Activated CD4-positive, alpha-beta T cell treated with anti-CD3 and anti-CD28 coated beads, Interleukin-10, Interleukin-2, amounts not matched to agents 100 ng/mL and 50 ng/mL, durations not matched to agents 16 hours and 8 hours (primary cell): ENCODE measurements at places on chromosomes 16 and 17.

DNA sequence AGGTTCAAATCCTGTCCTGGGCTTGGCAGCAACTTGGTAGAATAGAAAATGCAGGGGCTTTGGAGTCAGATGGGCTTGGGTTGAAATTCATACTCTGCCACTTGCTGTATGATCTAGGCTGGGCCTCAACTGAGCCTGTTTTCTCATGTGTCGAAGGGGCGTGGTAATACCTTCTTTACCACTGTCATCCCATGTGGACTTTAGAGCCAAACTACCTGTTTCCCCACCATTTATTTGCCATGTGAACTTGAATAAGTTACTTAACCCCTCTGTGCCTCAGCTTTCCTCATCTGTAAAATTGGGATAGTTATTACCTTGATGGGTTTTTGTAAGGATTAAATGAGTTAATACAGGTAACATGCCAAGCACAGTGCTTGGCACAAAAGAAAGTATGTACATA is 106.0 kb downstream of the COPRS start:
- no peak for DNase-seq

- DNase-seq = peak; percentile 68
These were observed 8.3 kb downstream of the CUEDC1 start for GRCh38 chr17:57946798-57947358.

DNA sequence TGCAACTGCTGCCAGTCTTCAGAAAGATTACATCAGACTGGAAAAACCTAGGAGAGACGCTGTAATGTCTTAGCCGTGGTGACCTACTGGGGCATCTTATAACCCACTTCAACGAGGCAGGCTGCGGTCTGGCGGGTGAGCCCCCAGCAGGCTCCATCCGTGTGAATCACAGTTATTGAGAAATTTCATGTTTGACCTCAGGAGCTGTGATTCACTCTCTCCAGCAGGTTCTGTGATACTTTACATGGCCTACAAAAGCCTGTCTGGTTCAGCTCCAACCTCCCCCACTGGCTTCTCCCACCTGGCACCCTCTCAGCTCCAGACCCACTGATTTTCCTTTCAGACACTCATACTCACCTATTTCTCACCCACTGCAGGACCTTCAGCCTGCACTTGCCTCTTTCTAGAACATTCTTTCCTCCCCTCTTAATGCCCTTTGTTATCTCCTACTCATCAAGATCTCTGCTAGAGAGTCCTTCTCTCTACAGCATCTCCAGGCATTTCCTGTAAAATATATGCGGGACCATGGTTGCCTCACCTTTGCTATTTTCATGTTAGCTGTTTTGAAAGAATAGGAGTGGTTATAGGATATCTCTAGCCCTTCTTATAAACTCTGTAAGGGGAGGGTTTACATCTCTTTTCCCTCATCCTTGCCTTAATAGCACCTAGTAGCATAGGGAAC is 227.9 kb downstream of the MAF start:
- peak; percentile 62 for DNase-seq

GRCh38 chr16:7976125-7976524 is 614.2 kb downstream of the TMEM114 start:
- DNase-seq = no peak

- no peak for DNase-seq
These were observed 141.4 kb downstream of the TMEM132E start for GRCh38 chr17:34720760-34721159.

DNA sequence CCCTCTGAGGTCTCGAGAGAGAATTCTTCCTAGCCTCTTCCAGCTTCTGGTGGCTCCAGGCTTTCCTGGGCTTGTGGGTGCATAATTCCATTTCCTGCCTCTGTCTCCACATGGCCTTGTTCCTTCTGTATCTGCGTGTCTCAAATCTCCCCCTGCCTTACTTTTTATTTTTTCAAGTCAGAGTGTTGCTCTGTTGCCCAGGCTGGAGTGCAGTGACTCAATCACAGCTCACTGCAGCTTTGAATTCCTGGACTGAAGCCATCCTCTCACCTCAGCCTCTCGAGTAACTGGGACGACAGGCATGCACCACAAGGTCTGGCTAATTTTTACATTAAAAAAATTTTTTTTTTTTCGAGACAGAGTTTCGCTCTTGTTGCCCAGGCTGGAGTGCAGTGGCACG is 120.6 kb downstream of the SHISA9 start:
- no peak for DNase-seq

DNA sequence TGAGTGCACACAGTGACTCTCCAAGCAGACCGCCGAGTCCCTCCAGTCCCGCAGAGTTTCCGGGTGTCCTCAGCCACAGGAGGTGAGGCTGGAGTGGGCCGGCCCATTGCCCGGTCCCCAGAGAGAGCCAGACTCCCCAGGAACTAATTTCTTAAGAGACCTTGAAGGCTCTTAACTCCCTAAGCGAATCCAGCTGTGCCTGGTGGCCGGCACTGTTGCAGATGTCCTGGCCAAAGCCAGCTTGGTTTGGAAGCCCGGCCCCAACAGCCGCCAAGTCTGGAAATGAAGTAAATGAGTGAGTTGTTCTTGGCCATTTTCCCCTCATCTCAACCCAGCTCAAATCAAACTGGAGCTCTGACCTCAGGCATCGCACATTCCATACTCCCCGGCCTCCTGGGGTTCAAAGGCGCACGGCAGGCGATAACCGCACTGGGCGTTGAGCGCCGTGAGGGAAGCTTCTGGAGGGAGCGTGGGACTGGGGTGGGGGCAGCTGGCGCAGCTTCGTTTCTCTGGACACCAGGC is 42.0 kb downstream of the CMIP start:
- no peak for DNase-seq

- no peak for DNase-seq
These were observed 722.0 kb downstream of the KCNJ2 start for GRCh38 chr17:70891306-70891705.

- peak; percentile 95 for DNase-seq
These were observed at the start of gene ECI1 for GRCh38 chr16:2251296-2252111. TSS of gene ECI1 (minus strand) at chr16:2251587. CDS start at chr16:2251566, 21 bp downstream.

DNA sequence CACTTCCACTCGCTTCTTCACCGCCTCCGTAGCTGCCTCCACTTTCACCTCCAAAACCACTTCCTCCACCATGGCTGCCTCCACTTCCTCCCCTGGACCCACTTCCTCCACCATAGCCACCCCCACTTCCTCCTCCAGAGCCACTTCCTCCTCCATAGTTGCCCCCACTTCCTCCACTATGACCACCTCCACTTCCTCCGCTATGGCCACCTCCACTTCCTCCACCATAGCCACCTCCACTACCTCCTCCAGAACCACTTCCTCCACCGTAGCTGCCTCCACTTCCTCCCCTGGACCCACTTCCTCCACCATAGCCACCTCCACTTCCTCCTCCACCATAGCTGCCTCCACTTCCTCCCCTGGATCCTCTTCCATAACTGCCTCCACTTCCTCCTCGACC is 4.5 kb downstream of the KRT9 start:
- no peak for DNase-seq

DNA sequence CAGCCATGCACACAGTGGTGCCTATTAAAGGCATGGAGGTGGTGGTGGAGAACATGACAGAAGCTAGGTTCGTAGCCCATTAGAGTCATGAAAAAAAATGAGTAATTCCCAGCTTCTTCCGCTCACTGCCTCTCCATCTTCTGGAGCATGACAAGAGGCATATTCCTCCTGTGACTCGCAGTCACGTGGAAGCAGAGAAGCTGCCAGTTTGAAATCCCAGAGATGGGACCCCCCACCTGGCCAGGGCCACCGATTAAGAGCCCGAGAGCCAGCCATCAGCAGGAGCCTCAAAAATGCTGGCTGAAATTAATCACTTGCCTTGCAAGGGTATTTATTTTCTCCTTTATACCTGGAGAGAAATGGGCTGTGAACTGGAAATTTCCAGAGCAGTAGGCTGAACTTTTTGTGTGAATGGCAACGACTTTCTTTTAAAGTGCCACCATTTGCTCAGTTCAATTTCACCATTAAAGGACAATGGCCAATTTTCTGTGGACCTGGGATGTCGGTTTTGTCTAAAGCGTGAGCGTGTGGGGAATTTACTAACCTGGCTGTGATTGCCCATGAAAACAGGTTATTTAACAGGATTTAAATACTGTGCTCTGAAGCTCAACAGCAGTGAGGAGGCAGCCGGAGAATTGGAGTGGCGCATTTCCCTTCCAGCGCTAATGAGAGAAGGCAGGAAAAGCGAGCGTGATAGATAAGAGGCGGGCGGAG is 189.7 kb upstream of the SDK2 start:
- DNase-seq = no peak

DNA sequence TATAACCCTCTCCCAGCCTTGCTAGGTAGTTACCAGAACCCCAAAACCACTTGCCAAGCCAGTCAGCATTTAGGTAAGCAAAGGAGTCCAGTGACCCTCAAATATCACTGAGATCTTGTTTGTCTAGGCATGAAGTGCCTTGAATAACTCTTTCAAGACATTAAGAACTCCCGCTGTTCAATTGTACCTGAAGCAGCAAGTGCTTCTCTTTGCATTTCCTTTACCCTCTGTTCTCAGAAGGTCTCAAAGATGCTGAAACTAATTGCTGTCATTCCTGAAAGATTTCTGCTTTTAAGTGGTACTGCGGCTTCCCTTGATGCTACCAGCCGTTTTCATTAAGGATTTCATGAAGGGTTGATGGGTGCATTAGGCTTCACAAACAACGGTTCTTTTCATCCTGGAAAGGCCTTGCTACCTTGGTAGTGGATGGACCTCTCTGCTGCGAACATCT is 142.7 kb downstream of the PITPNC1 start:
- DNase-seq = no peak

DNA sequence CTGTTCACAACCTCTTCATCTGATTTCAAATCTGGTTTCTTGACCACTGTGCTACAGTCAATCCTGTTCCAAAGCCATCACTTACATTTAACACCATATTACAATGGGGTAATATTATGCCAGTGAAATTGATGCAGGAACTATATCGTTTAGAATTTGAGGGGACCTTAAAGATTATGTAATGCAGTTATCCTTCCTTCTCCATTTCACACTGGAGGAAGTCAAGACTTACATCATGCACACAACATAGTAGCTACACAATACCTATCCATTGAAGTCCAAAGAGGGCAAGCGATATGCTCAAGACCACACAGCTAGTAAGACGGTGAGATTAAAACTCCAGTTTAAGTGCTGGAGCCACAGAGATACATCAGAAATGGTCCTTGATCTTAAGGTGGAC is 16.8 kb downstream of the NOG start:
- no peak for DNase-seq

DNA sequence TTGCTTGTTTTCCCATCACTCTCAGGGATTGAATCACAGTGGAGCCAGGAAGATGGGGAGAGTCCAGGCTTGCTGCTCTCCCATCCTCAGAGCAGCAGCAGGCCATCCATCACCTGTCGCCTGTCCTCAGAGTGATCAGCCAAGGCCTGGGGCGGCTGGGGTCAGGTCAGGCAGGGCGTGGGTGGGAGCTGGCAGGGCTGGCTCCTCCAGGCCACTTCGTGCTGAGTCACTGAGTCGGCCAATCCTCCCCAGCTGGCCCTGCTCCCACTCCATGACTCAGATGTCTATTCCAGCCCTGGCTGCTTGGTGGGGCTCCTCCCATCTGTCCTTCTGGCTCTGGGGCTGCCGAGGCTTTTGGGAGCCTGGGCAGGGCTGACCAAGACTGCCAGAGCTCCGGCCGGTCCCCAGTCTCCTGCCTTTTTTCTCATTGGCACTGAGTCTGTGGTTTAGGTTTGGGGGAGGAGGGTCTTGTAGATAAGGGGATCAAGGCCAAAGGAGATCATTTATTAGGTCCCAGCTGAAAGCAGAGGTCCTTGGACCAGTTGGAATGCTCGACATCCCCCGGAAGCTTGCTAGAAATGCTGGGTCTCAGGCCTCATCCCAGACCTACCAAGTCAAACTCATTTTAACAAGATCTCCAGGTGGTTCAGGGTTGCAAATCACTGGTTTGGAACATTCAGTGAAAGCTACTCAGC is 72.7 kb downstream of the ABCC1 start:
- DNase-seq = no peak

GRCh38 chr17:50611634-50612033 is 23.0 kb upstream of the ABCC3 start:
- no peak for DNase-seq

- peak; percentile 71 for DNase-seq
These were observed 717 bp upstream of the CNP start for GRCh38 chr17:41965694-41966462.

DNA sequence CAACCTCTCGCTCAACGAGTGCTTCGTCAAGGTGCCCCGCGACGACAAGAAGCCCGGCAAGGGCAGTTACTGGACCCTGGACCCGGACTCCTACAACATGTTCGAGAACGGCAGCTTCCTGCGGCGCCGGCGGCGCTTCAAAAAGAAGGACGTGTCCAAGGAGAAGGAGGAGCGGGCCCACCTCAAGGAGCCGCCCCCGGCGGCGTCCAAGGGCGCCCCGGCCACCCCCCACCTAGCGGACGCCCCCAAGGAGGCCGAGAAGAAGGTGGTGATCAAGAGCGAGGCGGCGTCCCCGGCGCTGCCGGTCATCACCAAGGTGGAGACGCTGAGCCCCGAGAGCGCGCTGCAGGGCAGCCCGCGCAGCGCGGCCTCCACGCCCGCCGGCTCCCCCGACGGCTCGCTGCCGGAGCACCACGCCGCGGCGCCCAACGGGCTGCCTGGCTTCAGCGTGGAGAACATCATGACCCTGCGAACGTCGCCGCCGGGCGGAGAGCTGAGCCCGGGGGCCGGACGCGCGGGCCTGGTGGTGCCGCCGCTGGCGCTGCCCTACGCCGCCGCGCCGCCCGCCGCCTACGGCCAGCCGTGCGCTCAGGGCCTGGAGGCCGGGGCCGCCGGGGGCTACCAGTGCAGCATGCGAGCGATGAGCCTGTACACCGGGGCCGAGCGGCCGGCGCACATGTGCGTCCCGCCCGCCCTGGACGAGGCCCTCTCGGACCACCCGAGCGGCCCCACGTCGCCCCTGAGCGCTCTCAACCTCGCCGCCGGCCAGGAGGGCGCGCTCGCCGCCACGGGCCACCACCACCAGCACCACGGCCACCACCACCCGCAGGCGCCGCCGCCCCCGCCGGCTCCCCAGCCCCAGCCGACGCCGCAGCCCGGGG is 1.3 kb downstream of the FOXC2 start:
- DNase-seq = no peak

GRCh38 chr17:32873114-32873513 is 3.8 kb downstream of the MYO1D start:
- DNase-seq = no peak
